ENCODE measurements at places on chromosomes 5 and 9.

DNA sequence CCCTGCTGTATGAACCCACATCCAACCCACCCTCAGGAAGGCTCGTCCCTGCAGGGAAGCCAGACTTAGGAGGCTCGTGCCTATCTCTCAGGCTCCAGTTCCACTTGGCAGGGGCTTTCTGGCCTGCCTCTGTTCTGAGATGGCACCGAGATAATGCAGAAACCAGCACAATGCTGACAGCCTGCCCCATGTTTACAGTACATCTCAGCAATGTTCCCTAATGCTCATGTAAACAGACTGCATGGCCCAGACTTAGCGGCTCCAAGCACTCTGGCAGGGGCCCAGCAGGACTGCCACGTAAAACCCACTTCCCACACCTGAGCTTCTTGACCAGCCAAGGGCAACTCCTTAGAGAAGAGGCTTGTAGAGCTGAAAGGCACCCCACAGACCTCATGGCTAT lies 499.5 kb upstream of the BRINP1 start:
- no peak for DNase-seq

- DNase-seq, result no peak
Observed at GRCh38 chr5:56683733-56684132, 131.6 kb upstream of the MAP3K1 start.

DNA sequence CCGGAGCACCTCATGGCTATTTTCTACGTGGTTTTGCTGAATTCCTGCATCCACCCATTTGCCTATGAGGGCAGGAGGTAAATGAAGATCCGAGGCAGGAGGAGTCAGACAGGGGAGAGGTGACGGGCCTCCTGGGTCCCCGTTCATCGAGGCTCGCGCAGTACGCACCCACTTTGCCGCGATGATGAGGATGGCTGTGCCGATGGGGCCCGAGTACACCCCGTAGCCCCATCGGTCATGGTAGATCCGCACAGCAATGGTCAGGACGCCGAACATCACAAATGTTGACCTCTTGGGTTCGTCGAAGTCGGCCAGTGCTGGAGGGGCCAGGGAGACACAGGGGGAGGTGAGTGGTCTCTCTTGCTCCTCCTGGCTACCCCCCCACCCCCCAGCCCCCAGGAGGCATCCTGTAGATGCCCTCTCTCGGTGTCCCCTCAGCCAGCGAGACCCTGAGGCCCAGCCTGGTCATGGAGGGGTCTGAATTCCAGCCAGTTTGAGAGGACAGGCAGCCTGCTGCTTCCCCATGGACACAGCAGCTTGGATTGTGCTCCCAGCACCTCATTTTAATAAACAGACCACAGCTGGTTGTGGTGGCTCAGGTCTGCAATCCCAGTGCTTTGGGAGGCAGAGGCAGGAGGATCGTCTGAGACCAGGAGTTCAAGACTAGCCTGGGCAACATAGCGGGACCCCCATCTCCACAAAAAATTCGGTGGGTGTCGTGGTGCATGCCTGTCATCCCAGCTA lies 5.9 kb downstream of the MYMK start:
- DNase-seq, result no peak

DNA sequence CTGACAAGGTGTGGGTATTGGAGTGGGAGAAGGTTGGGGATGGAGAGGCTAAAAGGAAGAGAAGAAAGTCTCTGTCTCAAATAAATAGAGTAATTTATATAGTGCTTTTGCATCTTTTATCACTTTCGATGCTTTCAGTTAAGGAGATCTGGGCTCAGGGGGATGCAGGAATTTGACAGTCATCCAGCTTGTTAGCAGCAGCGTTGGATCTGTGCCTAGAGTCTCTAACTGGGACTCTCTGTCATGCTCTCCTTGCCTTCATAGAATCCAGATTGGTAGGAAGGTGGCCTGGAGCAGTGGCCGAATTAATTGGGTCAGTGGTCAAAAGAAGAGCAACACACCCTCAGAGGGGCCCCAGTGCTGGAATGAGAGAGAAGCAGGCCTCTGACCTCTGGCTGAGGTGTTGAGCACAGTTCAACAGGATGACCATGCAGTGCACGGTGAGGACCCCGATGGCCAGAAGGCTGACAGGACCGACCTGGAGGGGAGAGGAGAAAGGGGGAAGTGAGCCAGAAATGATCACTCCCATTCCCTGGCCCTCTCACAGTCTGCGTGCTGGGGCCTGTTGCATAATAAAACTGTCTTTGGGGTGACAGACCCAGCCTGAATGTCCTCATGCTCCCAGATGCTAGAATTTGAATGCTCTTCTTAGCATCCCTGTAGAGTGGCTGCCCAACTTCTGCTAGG lies 7.6 kb downstream of the SLC36A3 start:
- no peak for DNase-seq

DNA sequence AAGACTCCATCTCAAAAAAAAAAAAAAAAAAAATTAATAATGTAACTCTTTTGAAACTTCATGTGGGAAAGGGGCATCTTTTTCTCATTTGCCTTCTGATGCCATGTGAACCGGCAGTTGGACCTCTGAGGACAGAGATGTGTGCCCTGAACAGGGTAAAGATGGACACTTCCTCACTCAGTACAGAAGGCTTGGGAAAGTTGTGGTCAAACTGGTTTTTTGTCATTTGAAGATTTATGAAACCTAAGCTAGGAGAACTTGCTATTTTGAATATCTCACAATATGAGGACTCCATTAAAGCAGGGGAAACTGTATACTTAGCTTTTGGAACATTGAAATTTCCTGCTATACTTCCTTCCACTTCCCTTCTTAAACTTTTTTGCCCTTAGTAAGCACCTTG lies 147.5 kb upstream of the ALDH1B1 start:
- no peak for DNase-seq

DNA sequence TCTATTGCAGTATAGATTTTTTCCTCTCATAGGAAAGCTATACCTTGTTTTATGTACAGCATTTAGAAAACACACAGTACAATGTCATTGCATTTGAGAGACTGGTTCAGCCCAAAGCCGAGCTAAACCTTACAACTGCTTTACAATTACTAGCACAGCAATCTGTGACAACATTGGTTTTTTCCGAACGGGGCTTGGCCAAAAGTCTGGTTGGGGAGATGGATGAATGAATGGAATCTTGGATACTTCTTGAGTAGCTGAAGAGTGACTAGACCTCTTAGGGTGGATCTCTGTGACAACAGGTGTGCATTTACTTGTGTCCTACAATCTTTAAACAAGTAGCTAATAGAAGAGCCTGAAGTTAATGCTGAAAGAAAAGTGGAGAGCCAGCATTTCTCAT lies 1.2 kb downstream of the SGCD start:
- no peak for DNase-seq

DNA sequence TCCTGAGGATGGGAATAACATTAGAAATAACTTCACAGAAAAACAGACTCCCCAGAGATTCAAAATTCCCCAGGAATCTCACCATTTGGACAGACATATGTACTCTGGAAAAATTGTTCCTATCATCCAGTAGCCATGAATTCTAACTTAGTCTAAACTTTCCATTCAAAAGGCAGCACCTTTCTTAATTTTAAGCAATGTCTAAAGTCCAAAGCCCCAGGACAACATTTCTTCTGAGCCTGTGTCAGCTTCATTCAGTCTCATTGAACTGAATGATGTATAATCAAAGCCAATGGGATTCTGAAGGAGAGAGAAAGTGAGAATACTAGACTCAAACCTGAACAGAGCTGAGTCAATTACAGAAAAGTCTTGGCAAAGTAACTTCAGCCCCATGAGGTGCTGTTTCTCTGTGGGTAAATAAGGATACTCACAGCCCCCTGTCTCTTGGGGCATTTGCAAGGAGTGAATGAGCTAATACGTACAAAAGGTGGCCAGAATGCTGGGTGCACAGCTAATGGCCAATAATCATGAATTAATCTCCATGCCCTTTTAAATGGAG lies 140.6 kb downstream of the SEMA5A start:
- DNase-seq, result no peak

DNA sequence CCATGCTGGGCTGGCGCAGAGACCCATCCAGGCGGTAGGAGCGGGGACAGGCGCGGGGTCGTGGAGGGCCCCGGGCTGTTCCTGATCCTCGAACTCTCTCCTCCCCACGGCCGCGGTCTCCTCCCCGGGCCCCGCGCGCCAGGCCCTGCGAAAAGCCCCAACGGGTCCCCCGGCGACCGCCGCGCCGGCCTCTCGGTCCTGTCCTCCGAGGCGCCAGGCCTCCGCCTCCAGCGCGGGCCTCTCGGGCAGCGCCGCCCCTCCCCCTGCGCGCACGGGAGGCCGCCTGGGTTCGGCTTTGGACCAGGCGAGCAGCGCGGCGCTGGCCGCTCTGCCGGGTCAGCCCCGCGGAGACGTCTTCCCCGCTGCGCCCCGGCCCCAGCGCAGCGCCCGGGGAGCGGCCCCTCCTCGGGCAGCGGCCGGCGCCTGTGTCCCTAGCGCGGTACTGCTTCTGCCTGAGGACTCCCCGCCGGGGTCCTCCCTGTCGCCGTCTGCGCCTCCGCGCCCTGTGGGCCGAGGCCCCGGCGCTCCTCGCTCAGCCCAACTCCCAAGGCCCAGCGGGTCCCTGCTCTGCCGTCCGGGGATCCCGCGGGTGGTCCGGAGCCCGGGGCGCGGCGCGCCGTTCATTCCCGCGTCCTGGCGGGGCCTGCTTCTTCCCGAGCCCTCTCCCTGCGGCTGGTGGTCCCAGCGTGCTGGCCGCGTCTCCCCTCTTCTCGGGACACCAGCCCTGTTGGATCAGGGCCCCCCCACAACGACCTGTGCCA lies 13.4 kb downstream of the COL23A1 start:
- DNase-seq, result no peak

GRCh38 chr5:94745786-94746730 lies 127.6 kb downstream of the SLF1 start:
- DNase-seq, result no peak

DNA sequence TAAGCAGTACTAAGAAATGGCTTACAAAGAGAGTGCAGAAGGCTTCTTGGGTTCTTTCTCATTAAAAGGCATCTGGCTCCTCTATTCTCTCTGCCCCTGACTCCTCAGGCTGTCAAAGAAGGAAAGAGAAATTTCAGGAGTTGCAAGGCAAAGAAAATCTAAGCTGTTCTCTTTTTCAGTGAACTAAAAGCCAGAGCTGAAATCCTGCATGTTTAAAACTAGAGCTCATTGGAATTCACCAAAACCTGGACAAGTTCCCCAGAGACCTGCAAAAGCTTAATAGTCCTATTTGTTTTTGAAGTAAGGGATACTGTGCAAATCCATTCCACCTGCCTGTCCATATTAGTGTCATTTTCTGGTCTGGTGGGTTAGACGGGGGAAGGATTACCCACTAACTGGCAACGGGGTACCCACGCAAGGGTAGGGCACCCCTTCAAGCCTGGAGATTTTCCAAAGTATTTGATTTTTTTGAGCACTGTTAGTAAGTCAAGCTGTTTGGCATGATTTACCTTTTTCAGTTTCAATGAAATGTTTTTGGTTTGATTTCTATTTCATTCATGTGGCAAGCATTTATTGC lies 179.3 kb downstream of the FSTL4 start:
- no peak for DNase-seq

GRCh38 chr5:145826895-145827674 lies 8.1 kb downstream of the PRELID2 start:
- no peak for DNase-seq

DNA sequence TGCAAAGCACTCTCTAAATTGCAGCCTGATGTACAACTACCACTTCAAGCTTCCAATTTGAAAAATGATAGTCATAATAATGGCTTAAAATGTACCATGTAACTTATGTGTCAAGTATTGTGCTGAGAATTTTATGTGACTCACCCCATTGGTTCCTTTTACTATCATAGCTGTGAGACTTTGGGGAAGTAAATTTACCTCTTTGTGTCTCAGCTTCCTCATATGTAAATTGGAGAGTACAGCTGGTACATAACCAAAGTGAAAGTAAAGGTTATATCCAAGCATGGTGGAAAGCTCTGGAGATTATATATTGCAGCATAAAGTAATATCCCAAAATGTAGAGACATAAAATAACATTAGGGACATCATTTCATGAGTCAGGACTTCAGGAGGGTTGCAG lies 2200.4 kb upstream of the C9orf72 start:
- no peak for DNase-seq

GRCh38 chr9:125332527-125332926 lies 70.9 kb downstream of the GAPVD1 start:
- DNase-seq, result no peak

DNA sequence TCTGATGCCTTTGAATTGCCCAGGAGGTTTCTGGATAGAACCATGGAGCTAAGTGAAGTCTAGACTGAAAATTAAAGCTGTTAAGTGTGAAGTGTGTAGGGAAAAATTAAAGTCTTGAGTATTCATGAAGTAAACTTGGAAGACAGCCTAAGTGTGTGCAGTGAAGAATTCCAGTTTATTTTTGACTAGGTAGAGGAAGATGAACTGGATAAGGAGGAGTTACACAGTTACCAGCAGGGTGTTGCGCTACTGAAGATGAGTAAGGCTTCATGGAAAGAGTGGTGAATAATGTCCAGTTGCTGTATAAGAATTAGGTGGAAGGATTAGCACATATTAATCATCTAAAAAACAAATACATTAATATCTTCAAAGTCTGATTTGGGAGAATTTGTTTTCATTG lies 5.7 kb upstream of the CHD1 start:
- DNase-seq, result no peak

DNA sequence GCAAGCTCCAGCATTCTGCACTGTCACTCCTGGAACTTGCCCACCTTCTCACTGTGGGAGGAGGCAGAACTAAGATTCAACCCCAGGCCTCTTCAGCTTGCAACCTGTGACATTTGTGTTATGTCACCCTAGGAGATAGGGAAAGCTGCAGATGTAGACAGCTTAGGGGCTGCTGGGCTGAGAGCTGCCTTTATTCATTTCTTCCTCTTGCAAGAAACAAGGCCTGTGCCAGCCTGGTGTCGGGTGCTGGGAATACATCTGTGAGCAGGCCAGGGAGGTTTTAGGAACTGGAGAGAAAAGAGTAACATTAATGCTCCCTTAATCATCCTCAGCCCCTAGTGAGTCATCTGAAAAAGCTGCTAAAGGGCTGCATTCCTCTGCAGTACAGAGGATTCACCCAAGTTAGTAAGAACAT lies 101.8 kb downstream of the FGF18 start:
- peak; percentile 83 for DNase-seq

DNA sequence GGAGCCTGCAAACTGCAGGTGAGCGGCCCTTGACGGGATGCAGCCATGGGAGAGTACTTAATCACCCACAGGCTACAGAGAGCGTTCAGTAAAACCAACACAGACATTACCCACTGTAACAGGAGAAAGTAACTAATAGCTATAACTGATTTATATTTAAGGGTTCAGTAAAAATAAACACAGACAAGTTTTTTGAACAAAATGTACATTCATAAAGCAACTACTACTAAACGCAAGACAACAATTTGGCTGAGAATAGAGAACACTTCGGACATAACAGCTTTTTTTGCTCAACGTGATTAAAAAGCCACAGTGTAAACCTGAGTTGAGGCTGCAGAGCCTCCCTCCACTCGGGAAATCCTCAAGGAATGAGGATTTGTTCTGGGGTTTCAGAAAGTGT lies 61.7 kb downstream of the LIFR start:
- no peak for DNase-seq
